ENCODE measurements at places on chromosomes 11 and 22.

GRCh38 chr11:78954261-78954660 is 379.6 kb upstream of the NARS2 start:
- DNase-seq = no peak

GRCh38 chr22:27975381-27976013 is 56.4 kb upstream of the PITPNB start:
- no peak for DNase-seq

DNA sequence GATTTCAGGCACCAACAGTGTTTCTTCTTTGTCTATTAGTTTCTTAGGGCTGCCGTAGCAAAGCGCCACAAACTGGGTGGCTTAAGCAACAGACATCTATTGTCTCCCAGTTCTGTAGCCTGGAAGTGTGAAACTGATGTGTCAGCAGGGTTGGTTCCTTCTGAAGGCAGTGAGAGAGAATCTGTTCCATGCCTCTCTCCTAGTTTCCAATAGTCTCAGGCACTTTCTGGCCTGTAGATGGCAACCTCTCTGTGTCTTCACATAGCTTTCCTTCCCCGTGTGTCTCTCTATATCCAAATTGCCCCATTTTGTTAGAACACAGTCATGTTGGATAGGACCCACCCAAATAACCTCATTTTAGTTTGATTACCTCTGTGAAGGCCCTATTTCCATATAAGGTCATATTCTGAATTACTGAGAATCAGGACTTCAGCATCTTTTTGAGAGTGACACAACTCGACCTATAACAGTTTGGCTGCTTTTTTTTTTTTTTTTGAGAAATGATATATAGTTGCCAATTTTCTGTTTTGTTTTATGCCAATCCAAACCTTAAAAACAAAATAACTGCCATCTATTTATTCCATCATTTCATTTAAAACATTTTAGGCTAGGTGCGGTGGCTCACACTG is 108.2 kb downstream of the SLC36A4 start:
- DNase-seq = no peak

- no peak for DNase-seq
Measured at GRCh38 chr11:112519751-112520150, 259.1 kb upstream of the PLET1 start.

GRCh38 chr11:111912535-111912934 is at the start of gene HSPB2:
HSPB2 (plus strand) TSS chr11:111912734; CDS start chr11:111912830, 96 bp downstream.
- no peak for DNase-seq

DNA sequence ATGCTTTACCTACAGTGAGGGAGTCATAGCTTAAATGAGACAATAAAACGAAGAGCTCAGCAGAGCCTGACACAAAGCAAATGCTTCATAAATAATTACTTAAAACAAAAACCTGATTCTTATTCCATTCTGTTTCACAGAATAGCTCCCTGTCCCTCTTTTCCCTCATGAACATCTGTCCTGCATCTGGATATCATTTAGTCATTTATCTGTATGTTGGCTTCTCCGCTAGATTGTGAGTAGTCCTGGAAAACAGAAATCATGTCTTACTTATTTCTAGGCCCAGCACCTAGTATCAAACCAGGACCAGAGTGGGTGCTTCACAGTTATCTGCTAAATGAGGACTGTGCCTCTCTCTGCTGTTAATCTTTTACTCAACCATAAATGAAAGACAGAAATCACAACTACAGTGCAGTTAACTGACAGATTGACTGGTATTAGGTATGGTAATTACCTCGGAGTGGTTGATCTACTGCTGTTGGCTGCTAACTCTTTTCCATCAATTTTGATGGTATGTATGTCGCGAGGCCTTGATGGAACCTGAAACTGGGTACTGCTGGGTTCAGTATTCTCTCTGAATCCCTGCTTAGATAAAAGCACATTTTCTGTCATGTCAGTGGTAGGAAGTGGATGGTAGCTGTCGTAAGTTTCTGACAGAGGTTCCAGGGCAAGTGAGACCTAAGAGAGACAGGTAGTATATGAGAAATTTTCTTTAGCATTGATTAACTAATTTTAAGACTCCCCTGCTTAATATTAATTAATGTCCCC is 31.5 kb downstream of the C2CD3 start:
- DNase-seq = no peak

GRCh38 chr22:37624017-37624365 is 15.4 kb downstream of the GGA1 start:
- DNase-seq = no peak

GRCh38 chr11:65315204-65315865 is 669 bp downstream of the CDC42EP2 start:
- peak; percentile 2 for DNase-seq

- DNase-seq = peak; percentile 74
Measured at GRCh38 chr22:21939461-21939913, 13.2 kb downstream of the PPM1F start.

DNA sequence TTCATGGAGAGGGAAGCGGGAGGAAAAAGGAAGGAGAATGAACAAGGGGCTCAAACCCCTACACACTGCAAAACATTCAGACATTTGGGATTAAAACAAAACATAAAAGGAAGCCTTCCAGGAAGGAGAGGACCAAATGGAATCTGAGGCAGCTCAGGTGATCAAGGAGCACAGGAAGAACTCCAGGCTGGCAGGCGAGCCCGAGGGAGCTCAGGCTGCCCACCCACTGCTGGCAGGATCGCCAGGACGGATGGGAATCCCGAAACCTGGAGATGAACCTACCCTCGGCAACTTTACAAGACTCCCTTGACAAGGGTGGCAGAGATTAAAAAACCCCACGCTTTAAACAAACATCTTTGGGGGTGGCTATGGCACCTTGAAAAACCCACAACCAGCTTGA is 5.0 kb upstream of the PYGM start:
- no peak for DNase-seq

DNA sequence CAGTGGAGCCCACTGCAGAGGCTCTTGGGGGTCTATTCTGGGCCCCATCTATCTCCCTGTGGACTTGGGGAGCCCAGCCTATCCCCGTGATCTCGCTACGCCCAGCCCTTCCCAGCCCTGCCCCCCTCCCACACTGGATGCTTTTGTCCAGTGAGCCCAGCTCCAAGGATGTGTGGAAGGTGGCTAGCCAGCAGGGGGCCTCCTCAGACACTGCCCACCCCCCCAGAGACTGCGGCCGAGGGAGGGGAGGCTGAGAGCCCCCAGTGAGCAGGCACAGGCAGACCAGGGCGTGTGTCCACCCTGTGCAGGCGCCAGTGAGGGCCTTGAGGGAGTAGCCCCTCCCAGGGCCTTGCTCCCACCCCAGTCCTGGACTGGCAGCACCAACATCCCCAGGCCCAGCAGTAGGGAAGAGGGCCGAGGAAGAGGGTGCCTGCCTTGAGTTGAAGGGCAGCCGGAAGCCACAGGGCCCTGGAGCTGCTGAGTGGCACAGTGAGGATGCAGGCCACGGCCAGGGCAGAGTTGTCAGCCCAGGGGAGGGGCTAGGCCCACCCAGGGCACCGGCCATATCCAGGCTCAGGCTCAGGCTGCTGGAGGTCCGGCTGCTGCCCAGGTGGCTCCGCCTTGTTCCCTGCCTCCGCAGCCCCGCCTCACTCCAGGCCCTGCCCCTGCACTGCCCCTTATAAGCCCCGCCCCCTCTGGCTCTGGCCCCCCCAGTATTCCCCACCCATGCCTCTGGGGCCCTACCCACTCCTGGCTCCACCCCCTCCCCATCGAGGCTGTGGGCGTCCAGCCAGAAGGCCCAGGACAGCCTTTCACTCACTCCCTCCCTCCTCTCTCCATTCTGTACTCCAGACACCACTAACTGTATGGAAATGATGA is 28.0 kb downstream of the MOB2 start:
- DNase-seq = no peak

DNA sequence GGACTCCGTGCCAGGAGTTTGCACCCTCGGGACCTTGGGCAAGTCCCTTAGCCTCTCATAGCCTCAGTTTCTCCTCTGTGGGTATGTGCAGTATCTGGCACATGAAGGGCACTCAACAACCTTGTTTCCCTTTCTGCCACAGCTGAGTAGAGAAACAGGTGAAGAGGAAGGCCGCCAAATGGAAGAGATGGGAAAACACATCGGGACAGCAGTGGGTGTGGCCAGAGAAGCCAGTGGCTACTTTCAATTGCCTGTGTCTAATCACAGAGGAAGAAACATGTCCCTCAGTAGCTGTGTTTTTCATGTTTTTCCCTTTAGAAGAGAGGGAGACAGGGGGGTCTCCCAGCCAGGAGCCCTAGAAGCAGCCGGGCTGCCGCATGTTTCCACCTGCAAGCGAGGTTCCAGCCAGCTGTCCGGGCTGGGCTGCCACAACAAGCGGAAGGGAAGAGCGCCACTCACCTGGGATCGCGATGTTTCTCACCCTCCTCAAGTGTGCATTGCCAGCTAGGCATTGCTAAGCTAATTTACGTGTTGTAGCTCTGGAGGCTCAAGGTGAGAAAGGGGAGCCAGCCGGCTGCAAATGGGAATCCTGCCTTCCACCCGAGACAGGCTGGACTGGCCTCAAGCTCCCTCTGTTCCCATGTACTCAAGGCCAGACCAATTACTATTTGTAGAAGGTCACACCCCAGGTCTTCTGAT is 16.7 kb downstream of the ASPHD2 start:
- no peak for DNase-seq

DNA sequence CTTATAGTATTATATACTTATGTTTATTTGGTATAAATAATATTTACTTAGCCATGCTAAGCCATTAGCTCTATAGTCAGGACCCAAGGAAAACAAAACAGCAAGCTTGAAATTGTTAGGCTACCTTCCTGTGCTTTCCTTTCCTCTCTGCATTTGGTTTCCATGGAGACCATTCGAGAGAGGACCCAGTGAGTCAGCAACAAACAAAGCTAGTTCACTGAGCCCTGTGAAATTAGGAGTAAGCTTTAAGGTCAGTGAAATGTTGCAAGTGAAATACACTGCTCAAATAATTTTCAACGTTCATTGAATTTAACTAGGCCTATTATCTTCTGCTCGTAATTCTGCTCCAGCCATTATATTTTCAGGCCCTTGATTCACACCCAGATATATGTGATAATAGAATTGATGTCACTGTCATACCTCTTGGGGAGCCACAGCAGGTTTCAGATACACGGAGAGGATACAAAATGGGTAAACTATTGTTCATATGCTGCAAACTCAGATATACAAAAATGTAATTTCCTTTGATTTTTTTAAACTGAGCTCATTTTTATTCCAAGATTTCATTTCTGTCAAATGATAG is 9.1 kb upstream of the OR10D3 start:
- no peak for DNase-seq

GRCh38 chr22:50298937-50299784 is 8.3 kb downstream of the PLXNB2 start:
- DNase-seq = no peak

GRCh38 chr11:102323542-102324251 is 6.4 kb downstream of the BIRC3 start:
- DNase-seq = no peak

DNA sequence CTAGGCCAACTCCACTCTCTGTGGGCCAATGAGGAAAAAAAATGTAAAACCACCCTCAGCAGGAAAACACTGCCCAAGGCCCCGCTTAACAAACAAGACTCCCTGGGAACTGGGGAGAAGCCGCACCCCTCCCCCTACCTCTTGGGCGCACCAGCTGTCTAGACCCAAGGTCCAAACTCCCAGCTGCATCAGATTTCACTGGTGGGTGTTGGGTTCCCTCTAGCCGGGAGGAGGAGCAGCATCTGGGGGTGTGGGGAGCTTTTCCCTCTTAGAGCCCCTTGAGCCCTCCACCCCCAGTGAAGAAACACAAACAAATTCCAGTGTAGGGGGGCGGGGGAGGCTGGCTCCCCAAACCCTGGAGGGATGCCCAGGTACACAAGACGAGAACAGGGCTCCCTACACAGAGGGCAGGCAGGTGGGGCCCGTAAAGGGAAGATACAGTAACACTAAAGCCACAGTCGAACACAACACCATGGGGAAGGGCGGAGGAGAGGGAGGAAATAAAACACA is 64.9 kb downstream of the NECTIN1 start:
- no peak for DNase-seq

DNA sequence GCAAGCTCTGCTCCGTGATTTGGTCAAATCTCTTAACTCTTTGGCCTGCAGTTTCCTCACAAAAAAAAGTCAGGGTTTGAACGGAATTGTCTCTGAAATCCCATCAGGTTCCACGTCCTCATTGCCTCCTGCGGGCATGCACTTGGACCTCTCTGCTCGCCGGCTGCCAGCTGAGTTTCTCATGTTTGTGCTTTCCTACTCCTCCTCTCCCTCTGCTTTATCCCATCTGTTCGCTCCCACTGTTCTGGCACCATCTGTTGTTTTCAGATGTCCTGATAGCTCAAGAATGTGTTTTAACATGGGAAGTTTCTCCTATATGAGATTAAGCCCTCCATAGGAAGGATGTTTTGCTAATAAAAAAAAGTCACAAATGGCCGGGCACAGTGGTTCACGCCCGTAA is 49.4 kb upstream of the ARHGAP42 start:
- no peak for DNase-seq

DNA sequence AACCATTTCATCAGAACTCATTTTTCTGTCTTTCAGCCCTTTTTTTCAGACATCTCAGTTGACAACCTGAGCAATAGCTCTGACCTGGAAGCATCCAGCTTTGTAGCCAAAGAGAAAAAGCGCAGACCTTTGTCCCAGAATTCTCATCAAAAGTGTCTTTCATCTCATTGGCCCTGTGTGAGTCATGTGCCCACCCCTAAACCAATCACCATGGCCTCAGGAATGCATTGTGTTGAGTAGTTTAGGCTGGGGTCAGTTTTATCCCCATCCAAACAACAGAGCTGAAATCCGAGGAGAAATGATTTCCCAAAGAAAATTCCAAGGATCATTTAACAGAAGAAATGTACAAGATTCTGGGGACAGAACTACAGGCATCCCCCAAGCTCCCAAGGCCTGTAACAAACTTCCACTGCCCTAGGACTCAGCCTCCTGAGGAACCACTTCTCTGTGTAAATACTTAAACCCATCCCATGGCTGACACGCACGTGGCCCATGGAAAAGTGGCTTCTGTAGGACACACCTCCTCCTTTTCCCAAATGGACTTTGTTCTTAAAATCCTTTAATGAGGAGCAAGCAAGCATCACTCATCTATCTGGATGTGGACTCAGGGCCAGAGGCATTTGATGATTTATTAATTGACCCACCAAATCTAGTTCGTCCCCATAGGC is 429.0 kb downstream of the SOX6 start:
- no peak for DNase-seq
